Hepatic stellate cell (primary cell): ENCODE measurements at places on chromosomes 12 and 14.
A peak's percentile ranks its signal among the peaks of the same experiment; 100 is the strongest.

DNA sequence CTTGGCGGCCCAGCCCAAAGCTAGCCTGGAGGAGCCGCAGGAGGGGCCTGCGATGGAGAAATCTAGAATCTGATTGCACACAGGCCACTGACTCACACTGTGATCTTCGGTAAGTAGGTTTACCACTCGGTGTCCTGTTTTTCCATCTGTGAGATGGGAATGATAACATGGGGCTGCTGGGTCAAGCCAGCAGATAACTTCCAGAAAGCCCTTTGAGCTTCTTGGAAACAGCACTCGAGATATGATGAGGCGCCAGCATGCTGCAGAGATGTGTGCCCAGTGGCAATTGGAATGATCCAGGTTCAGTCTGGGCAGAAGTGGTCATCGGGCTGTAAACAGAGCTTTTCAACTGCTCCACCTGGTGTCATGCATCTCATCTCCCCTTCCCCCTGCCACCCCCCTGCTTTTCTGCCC is 771.3 kb upstream of the TBX3 start:
- no peak for DNase-seq

GRCh38 chr12:68446384-68446783 is 114.2 kb upstream of the MDM1 start:
- DNase-seq: no peak

DNA sequence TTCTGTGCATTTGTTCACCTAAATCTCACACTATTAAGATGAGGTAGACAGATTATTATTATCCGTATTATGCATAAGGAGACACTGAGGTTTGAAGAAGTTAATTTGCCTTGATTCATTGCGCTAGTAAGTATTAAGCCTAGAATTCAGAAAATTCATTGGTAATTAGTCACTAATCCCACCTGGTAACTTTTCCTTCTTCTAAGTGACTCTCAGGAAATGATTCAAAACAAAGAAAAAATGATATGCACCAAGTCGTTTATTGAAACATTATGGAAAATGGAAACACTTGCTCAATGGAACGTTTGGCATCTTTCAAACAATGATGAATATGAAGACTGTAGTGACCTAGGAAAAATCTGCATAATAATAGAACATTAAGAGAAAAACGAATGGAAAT is 15.2 kb downstream of the RFX4 start:
- no peak for DNase-seq

DNA sequence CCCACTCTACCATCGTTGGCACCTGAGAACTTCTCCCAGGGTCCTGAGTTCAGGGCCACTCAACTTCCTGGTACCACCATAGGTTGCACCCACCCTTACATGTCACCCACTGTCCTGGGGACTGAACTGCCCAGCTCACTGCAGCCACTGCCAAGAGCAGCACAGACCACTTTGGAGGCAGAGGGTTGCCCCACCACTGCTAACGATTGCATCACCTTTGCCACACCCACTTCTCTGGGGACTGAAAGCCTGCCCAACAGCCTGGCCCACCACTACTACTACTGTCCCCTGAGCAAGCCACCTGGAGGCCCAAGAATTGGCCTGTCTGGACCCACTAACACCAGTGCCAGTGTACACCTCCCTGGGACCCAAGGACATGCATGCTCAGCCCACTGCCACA is 27.6 kb downstream of the CACNA2D4 start:
- no peak for DNase-seq

GRCh38 chr12:90854136-90854689 is 100.8 kb downstream of the CCER1 start:
- DNase-seq: peak; percentile 16

- no peak for DNase-seq
These were observed 281.5 kb downstream of the ZFP36L1 start for GRCh38 chr14:68511129-68512047.

- DNase-seq: peak; percentile 21
These were observed 852 bp downstream of the COX16 start for GRCh38 chr14:70358631-70359030.

GRCh38 chr12:11568762-11569478 is 80.6 kb upstream of the ETV6 start:
- no peak for DNase-seq

DNA sequence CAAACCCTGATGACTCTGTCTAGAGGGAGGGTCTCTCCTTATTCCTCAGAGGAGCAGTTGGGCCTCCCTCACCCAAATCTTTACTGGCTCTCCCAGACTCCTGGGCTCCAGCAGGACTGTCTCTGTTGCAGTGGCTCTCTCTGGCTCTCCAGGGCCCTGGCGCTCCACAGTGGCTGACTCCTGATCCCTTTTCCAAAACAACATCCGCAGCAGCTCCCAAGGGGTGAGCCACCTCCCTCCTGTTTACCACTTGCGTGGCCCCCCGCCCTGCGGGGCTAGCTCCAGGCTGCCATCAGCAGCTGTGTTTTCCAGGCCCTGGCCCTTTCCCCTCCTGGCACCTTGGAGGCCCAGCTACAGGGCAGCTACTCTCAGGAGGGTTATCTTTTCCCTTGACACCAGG is 123.5 kb downstream of the CALM1 start:
- DNase-seq: no peak

GRCh38 chr14:22332686-22333421 is 256.2 kb downstream of the DAD1 start:
- no peak for DNase-seq

DNA sequence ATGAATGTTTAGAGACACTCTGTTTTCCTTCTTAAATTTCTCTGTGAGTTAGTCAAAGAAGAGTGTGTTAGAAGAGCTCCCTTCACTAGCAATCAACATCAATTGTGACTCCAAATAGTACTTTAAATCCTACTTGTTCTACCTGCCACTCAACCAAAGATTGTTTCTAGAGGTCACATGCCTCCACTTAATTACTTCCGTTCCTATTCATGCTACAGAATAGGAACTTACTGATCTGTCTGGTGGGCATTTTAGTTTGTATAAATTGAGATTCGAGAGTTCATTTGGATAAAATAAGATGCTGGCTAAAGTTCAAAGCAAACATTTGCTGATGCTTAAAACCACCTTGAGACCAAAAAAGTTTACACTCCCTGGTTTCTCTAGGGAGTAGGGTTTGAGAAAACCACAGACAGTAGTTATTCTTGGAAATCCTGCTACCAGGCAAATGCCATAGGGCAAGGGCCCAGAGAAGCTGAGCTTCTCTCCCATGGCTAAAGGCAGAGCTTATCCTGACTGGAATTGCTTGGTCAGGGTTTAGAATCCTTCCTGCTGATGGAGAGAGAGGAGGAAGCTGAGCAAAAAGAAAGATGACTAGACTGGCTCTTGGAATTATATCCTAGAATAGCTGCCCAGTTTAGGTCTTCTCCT is 389.6 kb upstream of the ATP2B1 start:
- DNase-seq: no peak

DNA sequence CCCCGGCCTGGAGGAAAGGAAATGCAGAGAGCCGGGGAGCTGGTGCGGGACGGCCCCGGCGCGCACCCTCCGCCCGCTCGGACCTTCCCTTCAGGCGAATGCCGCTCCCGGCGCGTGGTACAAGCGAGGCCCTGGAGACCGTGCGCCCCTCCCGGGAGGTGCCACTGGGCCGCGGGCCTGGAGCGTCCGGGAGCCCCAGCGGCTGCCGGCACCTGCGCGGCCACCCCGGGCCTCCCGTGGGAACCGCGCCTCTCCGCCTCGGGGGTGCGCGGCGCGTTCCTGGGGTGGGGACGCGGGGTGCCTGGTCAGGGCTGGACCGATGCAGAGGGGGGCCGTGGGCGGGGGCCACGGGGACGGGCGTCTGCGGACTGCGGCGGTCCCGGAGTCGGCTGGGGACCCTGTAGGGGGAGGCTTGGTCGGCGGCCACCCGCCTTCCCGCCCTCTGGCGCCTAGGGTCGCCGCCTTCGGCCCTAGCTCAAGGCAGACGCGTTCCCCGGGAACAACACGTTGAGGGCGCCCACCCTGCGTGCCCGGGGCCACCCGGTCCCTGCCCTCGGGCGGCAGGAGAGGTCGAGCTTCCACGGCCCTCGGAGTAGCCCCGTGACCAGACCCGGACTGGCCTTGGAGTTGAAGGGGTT is 599 bp downstream of the PAPLN start:
- DNase-seq: peak; percentile 27

DNA sequence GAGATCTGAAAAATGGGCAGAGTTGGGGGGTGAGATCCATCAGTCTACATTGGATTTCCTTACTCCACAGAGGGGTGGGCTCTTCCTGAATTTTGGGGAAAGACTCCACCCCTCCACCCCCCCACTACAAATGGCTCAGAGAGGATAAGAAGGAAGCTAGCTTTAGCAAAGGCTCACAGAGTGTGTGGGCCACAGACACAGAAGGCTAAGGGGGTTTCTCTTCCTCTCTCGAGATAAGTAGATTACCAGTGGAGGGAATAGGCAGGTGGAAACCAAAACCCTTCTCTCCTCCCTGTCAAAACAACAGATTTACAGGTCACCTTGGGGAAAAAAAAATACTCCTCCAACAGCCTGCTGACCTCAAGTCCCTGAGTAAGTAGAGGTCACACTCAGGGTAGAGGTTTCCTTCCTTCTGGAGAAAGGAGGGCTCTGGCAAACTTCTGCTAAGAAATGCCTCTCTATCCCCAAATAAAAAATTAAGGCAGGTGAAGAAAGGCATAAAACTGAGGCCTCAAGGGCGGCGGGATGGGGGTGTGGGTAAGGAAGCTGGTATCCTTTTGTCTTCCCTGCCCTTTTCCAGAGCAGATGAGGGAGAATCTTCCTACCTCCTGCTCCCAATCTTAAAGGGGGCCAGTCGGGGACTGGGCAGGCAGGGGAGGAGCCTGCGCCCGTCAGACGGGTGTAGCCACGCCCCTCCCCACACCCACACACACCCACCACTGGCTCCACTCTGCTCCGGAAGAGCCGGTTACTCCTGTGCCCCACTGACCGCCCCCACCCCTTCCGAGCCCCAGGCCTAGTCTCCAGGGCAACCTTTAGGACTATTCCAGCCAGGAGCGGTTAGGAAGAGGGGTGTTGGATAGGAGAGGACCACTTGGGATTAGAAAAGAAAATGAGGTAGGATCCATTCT is 1.9 kb upstream of the BAZ2A start:
- peak; percentile 61 for DNase-seq

- DNase-seq: no peak
These were observed 74.2 kb upstream of the PYGL start for GRCh38 chr14:51018521-51018920.

- peak; percentile 19 for DNase-seq
These were observed at the start of gene PRKCH for GRCh38 chr14:61321385-61322010. PRKCH (plus strand) TSS chr14:61321579; CDS start chr14:61322102, 523 bp downstream.

GRCh38 chr12:17928708-17929366 is 161.2 kb downstream of the RERGL start:
- peak; percentile 12 for DNase-seq

- DNase-seq: no peak
These were observed 905 bp upstream of the DLK1 start for GRCh38 chr14:100725587-100726387.

DNA sequence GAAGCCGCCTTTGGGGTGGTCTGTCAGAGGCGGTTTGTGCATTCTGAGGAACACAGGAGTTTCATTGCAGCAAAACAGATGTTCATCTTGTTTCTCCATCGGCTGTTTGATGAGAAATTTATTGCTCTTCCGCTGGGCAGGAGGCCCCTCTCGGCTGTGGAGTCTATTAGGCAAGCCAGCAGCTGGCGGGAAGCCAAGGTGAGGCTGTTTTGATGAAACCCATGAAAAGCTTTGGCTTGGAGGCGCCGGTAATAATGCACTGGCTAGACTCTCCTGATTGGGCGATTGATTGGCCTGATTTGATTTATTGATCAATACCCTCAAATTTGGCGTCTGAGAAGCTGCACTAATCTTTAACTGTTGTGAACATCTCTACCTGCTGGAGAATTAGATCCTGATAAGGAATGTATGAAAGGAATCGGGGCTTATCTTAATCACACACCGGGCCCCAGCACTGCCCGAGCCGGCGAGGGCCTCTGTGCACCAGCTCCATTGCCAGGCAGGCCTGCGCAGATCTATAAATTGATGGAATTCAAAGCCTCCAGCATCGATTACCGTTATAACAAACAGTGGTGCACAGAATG is 187.7 kb downstream of the PHETA1 start:
- DNase-seq: no peak

DNA sequence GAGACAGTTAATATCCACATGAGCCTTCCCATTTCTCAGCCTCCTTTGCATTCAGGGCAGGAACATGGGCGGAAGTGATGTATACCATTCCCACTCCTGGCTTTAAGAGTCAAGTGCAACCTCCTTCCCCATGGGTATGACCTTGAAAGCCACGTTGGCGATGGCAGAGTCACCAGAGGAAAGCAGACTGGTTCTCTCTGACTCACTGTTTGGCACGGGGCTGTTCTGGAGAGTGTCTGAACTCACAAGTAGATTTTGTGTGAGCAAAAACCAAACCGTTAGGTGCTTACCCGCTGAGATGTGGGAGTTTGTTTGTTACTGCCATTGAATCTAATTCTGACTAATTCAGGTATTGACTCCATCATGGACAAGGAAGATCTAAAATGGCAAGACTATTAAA is 36.7 kb upstream of the PZP start:
- DNase-seq: no peak

GRCh38 chr14:71328183-71328582 is 420.9 kb downstream of the PCNX1 start:
- no peak for DNase-seq

DNA sequence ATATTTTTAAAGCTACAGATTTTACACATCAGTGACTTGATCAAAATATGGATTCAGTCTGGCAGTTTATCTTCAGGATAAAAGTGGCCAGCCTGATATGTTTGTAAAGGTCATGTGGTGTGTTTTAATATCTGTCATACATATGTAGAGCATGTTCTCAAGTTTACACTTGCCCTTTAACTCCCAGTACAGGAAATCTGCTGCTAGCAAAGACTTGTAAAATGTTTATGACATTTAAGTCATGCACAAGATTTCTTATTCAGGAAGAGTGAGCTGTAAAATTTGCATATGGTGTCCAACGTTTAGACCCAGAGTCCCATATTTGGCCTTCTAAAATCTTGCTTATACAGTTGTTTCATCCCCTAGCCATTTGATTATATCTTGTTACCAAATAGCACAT is 197.5 kb upstream of the FLRT2 start:
- DNase-seq: no peak

DNA sequence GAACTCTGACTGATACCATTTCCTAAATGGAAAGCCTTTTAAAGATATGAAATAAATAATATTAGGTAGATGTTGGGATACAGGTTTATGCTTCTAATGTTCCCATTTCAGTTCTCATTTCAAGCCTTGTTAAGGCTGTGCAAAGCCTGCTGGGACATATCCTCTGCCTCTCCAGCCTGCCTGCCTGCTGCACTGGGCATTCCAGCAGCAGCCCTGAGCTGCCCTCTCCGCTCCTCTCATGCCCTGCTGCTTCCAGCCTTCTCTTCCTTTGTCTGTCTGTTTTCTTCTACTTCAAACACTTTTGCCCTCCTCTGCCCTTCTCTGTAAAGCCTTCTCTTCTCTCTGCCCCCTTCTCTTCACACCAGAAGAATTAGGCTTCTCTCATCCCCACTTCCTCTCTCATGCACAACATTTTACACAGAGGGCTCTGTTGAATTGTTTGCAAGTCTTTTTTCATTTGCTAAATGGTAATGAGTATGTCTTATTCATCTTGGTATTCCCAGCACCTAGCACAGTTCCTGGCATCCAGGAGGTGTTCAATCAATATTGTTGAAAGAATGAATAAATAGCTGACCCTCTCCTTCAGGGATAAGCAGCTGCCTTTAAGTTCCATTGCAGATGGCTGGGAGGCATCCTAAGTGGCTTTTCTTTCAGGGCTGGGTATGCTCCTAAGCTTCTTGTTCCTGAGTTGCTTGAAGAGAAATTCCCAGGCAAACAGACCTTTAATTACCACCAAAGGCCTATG is 292.3 kb downstream of the TMEM117 start:
- DNase-seq: no peak
